Effector memory CD4-positive, alpha-beta T cell (primary cell): ENCODE measurements at places on chromosomes 5 and 9.

GRCh38 chr5:111730659-111731382 is 26.2 kb downstream of the NREP start:
- no peak for DNase-seq

- DNase-seq: no peak
These were observed 258.7 kb downstream of the SPATA31D1 start for GRCh38 chr9:82247318-82247717.

GRCh38 chr9:97963232-97963631 is 19.9 kb upstream of the ANP32B start:
- no peak for DNase-seq

GRCh38 chr9:127214421-127215267 is 49.9 kb upstream of the GARNL3 start:
- no peak for DNase-seq

DNA sequence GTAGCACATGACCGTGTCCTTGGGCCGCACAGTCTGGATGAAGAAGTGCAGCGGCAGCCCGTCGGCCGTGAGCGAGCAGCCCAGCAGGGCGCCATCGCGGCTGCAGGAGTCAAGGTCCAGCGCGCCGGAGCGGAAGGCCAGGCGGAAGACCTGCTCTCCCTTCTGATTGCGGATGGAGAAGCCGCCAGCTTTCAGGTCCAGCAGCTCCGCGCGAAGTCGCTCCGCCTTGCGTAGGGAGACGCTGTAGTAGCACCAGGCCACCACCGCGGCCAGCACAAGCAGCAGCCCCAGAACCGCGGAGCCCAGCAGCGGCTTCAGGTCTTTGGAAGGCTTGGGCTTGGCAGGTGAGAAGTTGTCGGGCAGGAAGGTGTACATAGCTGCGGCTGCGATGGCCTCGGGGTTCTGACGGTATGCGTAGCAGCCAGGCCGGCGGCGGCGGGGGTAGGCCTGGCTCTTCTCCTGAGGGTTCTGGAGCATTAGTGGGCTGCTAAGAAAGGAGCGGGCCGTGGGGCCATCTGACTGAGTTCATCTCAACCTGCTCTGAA is 4.2 kb downstream of the MYORG start:
- DNase-seq: no peak
